ENCODE measurements at places on chromosomes 2 and 18.
A peak's percentile ranks its signal among the peaks of the same experiment; 100 is the strongest.

- no peak for DNase-seq
Observed at GRCh38 chr18:68219274-68219673, 495.6 kb downstream of the TMX3 start.

- peak; percentile 59 for DNase-seq
Observed at GRCh38 chr2:224369028-224369632, 32.8 kb downstream of the FAM124B start.

DNA sequence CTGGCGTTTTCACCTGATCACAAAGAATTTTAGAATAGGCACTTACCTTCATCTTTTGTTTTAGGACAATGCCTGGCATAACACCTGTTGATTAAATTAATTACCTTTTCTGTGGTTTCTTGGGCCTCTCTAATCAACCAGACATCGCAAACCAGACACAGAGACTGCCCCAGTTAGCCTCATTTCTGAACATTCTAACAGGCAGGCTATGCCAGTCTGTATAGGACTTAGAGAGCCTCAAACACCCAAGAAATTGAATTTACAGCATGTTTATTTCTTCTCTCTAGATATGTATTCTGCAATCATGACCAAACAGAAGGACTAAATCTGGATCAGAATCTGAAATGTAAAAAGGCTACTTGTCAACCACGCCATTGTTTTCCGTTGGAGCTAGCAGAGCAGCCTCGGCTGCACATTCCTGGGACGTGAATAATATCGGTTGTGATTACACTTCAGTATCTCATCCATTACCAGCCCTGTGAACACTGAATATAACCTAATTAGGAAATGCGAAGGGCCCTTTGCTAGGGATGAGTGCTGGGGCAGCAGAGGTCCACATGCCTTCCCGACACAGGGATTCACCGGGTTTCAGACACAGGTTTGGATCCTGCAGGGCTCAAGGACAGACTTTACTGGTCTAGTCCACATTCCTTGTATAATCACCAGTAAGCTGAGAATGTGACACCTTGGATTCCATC lies 17.5 kb upstream of the CDC42EP3 start:
- peak; percentile 84 for DNase-seq

DNA sequence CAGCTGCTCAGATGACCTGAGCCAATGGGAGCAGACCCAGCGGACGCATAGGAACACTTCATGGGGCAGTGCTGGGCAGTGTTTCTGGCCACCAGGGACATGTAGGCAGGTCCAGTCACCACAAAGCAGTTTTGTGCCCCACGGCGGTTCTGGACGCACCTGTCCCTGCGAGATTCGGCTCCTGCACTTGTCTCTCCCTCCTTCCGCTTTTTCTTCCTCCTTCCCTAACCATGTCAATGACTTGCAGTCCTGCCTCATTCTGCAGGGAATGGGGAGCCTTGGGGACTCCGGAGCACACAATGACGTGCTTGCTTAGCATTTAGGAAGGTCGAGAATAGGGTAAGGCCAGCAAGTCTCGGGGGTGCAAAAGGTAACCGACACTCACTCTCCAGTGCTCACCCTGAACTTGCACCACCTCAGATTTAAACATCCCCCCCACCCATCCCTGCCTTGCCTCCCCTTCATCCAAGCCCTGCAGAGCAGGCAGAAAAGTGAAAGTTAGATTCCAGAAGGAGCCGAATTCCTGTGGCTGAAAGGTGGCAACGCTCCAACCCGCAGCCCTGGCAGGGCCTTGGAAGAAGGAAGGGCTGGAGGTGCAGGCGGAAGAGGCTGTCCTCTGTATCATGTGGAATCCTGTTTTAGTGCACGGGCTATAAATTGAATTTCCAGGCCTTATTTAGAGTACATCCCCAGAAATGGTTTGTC lies 40.5 kb upstream of the ATG16L1 start:
- DNase-seq: peak; percentile 63

GRCh38 chr18:77761332-77761731 lies 511.7 kb downstream of the GALR1 start:
- DNase-seq: no peak

GRCh38 chr2:170238776-170239175 lies 60.8 kb downstream of the MYO3B start:
- no peak for DNase-seq

DNA sequence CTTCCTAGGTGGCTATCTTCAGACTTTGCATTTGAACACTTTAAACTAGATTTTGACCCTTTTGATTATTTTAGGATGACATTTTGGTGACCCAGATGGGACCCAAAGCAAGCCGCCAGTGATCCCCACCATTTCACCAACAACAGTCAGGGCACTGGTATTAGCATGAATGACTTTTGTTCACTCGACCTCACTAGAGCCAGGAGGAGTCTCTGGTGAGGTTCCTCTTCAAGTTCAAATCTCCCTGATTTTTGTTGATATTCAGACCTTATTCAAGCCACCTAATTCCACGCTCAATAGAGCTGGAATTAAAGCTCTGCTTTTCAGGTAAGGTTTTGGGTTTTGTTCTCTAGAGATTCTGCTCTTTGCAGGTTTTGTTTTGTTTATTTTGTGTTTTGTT lies 202.3 kb downstream of the MREG start:
- DNase-seq: no peak

- DNase-seq: no peak
Observed at GRCh38 chr2:143705108-143705707, 576.0 kb downstream of the ARHGAP15 start.
